ENCODE measurements at places on chromosomes 6 and 20. TPM values are rescaled to one million over a fixed set of nuclear protein-coding genes. Genes with fewer than 3 reads are reported as not detected.

The HLA-A gene
- total RNA-seq: 153 TPM

The FAM210B gene
- 12.3 TPM for total RNA-seq

The GSTA3 gene
- not detected for total RNA-seq

The NAPB gene
- 3.6 TPM for total RNA-seq

The FAM217A gene
- not detected for total RNA-seq

The NKX2-2 gene
- not detected for total RNA-seq

The HNF4A gene
- 14.5 TPM for total RNA-seq

The C20orf204 gene
- total RNA-seq: 0.54 TPM

The TMC2 gene
- not detected for total RNA-seq

The DEFB121 gene
- not detected for total RNA-seq

The SLC22A1 gene
- 2.4 TPM for total RNA-seq

The MYB gene
- total RNA-seq: 1.3 TPM

The HLA-G gene
- 0.13 TPM for total RNA-seq

The SPAG4 gene
- 4.5 TPM for total RNA-seq

The ITPA gene
- 129 TPM for total RNA-seq

The IL17A gene
- total RNA-seq: not detected

The DYNLRB1 gene
- total RNA-seq: 229 TPM

The WTAP gene
- 53.1 TPM for total RNA-seq

The METTL24 gene
- total RNA-seq: not detected

The CD93 gene
- not detected for total RNA-seq

The PNLDC1 gene
- total RNA-seq: not detected

The DEFB124 gene
- not detected for total RNA-seq
